ENCODE measurements at places on chromosomes 5 and 9.

GRCh38 chr9:28934111-28934510 lies 1360.8 kb upstream of the C9orf72 start:
- no peak overlapping the region for H3K27ac ChIP-seq
- no peaks in the 10 kb centered on the region for H3K4me1 ChIP-seq
- no peak for DNase-seq
- H3K27me3 ChIP-seq: no peaks in the 10 kb centered on the region
- no peak overlapping the region for H3K4me3 ChIP-seq

DNA sequence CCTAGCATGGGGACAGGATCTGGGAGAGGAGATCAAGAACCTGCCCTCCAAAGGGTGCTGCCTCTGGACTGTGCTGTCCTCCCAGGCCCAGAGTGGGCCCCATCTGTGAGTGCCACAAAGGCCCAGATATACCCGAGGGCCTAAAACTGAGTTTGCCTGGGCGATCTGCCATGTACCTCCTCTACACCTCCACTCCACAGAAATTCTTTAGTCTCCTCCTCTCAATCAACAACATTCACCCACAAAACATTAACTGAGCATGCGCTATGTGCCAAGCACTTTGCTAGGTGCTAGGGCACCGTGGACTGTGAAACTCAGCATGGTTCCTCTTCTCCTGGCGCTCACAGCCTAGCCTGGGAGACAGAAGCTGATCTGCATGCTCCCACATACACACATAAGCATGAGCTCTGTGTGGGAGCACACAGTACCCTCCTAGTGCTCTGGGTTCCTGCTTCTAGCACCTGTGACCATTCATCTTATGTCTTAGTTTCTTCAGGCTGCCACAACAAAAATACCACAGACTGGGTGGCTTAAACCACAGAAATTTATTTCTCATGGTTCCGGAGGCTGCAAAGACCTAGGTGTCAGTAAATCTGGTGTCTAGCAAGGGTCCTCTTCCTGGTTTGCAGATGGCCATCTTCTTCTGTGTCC lies 82.0 kb upstream of the FSTL4 start:
- DNase-seq: no peak
- H3K4me3 ChIP-seq: no peak overlapping the region
- H3K36me3 ChIP-seq: no peaks in the 10 kb centered on the region
- no peak overlapping the region for H3K27ac ChIP-seq
- no peaks in the 10 kb centered on the region for H3K4me1 ChIP-seq

- peaks cover 18% of the 10 kb centered on the region for H3K4me1 ChIP-seq
- H3K27me3 ChIP-seq: no peaks in the 10 kb centered on the region
- H3K4me3 ChIP-seq: no peak overlapping the region
- no peak for DNase-seq
- no peaks in the 10 kb centered on the region for H3K36me3 ChIP-seq
These were observed 19.6 kb downstream of the BAAT start for GRCh38 chr9:101365181-101365580.

DNA sequence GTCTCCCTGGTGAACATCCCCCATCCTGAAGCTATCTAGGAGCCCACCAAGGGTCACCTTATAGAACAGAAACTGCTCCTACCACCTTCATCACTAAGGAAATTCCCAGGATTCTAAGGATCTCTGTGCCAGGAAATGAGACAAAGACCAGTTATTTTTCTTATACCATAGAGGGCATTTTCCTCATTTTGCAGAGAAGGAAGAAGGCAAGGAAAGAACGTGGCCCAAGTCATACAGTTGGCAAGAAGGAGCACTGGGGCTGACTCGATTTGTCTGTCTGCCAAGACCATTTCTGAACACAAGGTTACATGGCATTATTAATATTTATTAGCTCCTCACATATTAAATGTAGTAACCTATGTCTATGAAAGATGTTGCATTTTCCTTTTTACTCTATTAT lies 49.6 kb upstream of the TNFSF15 start:
- H3K4me3 ChIP-seq: no peak overlapping the region
- no peak overlapping the region for H3K27ac ChIP-seq
- no peaks in the 10 kb centered on the region for H3K36me3 ChIP-seq
- no peaks in the 10 kb centered on the region for H3K27me3 ChIP-seq

GRCh38 chr9:96236854-96237550 lies 65.0 kb downstream of the HSD17B3 start:
- no peak for DNase-seq
- H3K27ac ChIP-seq: no peak overlapping the region
- H3K36me3 ChIP-seq: no peaks in the 10 kb centered on the region
- no peaks in the 10 kb centered on the region for H3K4me1 ChIP-seq
- H3K4me3 ChIP-seq: no peak overlapping the region

- no peak overlapping the region for H3K4me3 ChIP-seq
- DNase-seq: no peak
- H3K27ac ChIP-seq: no peak overlapping the region
- no peaks in the 10 kb centered on the region for H3K27me3 ChIP-seq
These were observed 16.0 kb downstream of the ANXA6 start for GRCh38 chr5:151141535-151141934.

GRCh38 chr5:87127426-87127825 lies 140.3 kb upstream of the RASA1 start:
- no peaks in the 10 kb centered on the region for H3K36me3 ChIP-seq
- no peak for DNase-seq
- no peaks in the 10 kb centered on the region for H3K27me3 ChIP-seq
- no peak overlapping the region for H3K4me3 ChIP-seq
